Right kidney (tissue), 9 donors: ENCODE measurements at places on chromosomes 12 and 14.

GRCh38 chr14:96139879-96140278, 64.8 kb upstream of the BDKRB2 start:
- DNase-seq = no peak

GRCh38 chr12:115762936-115763335, 514.6 kb downstream of the MED13L start:
- no peak for DNase-seq

DNA sequence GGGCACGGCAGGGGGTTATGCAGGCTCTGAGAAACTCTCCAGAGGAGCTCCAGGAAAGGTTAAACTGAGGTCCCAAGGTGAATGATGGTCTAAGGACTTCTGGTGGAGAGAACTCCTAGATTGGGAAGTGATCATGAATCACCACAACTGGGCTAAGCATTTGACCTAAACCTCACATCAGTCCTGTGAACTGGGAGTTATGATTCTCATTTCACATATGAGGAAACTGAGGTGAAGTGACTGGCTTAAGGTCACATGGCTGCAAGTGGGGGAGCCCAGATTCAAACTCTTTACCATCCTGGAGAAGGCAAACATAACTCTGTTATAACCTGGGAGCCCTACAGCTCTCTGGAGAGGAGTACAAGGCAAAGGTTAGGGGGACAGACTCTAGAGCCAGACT, 4.2 kb downstream of the RARG start:
- no peak for DNase-seq

GRCh38 chr14:38931969-38932652, 170.9 kb downstream of the SEC23A start:
- no peak for DNase-seq

DNA sequence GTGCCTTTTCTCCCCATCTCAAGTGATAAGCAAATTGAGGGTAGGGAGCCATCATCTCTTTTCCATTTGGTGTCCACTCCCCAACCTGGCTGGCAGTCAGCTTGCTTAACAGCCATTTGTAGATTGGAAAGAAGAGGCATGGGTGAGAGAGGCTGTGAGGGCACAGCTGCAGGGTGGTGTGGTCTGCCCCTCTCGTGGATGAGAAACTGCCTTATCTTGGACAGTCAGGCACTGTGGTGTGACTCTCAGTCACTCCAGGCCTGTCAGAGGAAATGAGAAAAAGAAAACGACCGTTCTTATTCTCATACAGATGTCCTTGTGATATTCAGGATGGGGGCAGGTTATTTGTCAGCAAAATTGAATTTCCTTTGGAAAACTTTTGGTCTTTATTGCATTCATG, 65.1 kb upstream of the SRSF5 start:
- no peak for DNase-seq
